Stromal cell of bone marrow (primary cell): ENCODE measurements at places on chromosomes 5 and 9.

GRCh38 chr5:164741376-164741775 lies 1236.0 kb downstream of the MAT2B start:
- DNase-seq, result no peak

- no peak for DNase-seq
Measured at GRCh38 chr5:150081541-150082283, 4.6 kb downstream of the CSF1R start.

DNA sequence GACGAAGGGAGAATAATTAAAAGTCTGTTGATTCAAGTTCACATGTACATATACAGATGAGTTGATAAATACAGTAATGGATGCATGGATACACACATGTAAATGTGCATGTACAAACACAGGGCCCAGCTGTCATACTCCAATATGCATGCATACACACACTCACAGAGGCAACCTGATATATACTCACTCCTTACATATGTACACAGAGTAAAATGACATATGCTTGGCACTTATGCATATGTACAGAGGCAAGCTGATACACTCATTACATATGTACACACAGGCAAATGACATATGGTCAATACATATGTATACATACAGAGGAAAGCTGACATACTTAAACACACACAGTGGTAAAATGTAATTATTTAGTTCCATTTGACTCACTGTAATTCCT lies 7.2 kb upstream of the TMEFF1 start:
- no peak for DNase-seq

- DNase-seq, result no peak
Measured at GRCh38 chr5:172765766-172766286, 5.2 kb downstream of the DUSP1 start.

- peak; percentile 23 for DNase-seq
Measured at GRCh38 chr9:86821006-86821845, 126.1 kb downstream of the GAS1 start.

DNA sequence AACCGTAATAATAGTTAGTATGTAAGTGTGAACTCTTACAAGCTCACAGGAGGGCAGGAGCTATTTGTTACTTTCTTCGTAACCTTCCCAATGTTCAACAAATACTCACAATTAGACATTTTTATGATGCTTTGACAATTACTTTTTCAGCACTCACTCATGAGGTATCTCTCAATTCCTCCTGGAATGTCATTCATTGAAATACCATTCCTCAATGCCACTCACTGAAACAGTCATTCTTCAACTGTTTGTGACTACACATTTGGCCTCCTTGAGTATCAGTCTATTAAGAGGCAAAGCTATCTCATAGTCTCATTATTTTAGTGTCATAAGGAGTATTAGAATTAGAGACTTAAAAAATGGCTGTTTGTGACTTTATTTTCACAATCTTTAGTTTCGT lies 734.1 kb upstream of the DMAC1 start:
- no peak for DNase-seq

- DNase-seq, result no peak
Measured at GRCh38 chr9:27561685-27562084, 11.6 kb downstream of the C9orf72 start.

DNA sequence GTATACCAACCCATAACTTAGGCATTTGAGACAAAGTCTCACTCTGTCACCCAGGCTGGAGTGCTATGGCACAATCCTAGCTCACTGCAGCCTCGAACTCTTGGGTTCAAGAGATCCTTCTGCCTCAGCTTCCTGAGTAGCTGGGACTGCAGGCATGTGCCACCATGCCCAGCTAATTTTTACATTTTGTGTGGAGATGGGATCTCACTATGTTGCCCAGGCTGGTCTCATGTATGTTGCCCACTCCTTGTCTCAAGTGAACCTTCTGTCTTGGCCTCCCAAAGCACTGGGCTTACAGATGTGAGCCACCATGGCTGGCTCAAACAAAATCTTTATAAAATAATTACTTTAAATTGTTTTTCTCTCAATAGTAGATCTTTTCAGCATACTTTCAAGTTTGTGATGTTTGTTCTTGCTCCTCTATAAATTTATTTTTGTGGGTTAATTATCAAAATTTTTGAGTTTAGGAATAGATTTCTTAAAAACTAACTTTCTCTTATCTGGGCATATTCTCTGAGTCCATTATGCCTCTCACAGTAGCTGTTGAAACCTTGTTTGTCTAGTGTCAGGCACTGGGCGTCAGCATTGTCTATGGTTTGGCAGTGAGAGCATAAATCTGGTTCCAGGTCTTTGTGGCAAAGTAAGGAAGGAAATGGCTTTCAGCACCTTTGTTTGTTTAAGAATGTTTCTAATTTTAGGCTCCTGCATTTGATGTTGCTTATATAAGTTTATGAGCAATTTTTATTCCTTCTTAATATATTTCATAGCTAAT lies 38.7 kb downstream of the NLN start:
- DNase-seq, result peak; percentile 47

GRCh38 chr9:132591244-132591643 lies 8.8 kb downstream of the BARHL1 start:
- DNase-seq, result no peak

DNA sequence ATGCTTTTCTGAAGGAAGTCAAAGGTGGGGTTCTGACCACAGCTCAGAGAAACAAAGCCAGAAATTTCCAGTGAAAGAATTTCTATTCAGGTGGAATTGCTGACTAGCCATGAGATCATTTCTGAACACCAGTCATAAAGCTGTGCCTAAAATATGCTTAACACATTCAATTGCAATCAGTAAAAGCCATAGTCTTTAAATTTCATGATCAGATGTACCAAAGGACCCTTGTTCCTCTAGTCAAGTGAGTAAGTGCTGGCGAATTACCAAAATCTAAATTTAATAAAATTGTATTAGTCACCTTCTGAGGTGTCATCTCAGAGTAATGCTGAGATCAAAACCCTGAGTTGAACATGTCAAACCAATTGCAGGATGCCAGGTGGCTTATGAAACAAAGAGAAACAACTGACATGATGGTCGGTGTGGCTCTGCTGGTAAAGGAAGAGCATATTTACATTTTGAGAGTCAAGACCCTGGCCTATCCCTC lies 334.2 kb upstream of the CCNH start:
- no peak for DNase-seq

GRCh38 chr9:27362447-27363210 lies 65.7 kb upstream of the EQTN start:
- no peak for DNase-seq

- DNase-seq, result no peak
Measured at GRCh38 chr9:92760070-92760469, 4.6 kb downstream of the BICD2 start.

GRCh38 chr9:112063151-112063550 lies 111.9 kb downstream of the SUSD1 start:
- no peak for DNase-seq

- no peak for DNase-seq
Measured at GRCh38 chr9:92160786-92161185, 45.6 kb upstream of the SPTLC1 start.

DNA sequence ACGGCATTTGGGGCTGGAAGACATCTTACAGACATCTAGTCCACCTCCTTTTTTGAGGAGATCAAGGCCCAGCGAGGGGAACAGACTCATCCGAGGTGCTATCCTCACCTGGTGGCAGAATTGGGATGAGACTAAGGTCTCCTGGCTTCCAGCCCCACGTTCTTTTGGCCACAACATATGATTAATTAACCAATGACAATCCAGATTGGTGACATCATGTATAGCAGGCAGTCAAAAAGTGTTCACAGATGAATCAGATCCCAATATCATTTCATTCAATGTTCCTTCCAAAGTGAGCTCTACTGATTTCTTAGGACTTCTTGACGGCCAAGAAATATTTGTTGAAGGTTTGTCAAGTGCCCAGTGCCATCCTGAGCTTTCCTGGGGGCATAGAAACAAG lies 3.9 kb downstream of the CFAP77 start:
- DNase-seq, result no peak

GRCh38 chr9:2126331-2126803 lies 111.2 kb downstream of the SMARCA2 start:
- DNase-seq, result peak; percentile 18

- DNase-seq, result no peak
Measured at GRCh38 chr5:40383749-40384651, 295.7 kb upstream of the PTGER4 start.

GRCh38 chr5:57229313-57229712 lies 55.5 kb downstream of the GPBP1 start:
- no peak for DNase-seq

DNA sequence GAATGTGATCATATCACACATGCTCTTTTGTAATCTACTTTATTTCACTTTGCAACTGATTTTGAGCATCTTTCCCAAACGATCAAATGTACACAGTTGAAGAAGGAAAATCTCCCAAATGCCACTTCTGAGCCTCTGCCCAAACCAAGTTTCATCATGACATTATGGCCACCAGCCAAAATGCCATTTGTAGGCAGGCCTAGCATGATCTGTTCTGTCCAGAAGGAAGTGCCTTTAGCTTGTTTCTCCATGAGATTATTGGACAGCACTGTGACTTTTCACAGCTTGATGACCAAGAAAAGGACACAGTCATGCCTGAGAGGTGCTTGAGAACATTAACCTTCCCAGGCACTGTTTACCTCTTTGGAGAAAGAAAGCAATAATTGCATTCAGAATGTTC lies 73.2 kb upstream of the PIP5K1B start:
- no peak for DNase-seq

DNA sequence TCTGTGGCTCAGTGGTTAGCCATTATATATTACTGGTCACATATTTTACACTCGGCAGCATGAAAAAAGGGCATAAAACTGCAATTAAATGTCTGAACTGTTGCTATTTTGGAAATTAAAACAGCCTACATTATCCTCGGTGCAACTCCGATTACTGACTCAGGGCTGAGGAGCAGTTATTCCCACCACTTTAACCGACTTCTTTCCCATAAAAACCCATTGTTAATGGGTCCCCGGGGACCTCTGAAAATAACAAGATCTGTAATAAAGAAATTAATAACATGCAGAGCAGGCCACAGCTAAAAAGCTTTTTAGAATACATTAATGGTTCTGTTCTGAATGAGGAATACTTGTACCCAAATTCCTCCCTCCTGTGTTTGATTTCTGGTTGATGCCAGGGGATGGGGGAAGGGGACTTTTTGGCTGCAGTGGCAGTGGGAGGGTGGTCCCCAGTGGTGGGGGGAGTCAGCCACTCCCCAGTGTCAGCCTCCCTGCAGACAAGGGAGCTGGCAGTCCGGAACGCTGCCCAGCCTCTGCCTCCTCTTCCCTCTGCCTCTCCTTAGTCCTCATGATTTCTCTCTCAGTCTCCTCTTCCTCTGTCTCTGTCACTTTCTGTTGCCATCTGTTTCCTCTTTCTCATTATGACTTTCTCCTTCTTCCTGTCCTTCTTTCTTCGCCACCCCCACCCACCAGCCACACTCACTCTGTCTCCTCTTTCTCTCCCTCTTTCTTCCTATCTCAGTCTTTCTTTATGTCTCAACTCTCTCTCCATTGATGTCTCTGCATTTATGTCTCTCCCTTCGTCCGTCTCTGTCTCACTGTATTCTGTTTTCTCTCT lies 59.0 kb upstream of the ZBTB43 start:
- no peak for DNase-seq
